Gastrocnemius medialis (tissue), 4 donors: ENCODE measurements at places on chromosomes 3 and 15.

GRCh38 chr15:101026656-101027272, 107.6 kb downstream of the LRRK1 start:
- DNase-seq: no peak

DNA sequence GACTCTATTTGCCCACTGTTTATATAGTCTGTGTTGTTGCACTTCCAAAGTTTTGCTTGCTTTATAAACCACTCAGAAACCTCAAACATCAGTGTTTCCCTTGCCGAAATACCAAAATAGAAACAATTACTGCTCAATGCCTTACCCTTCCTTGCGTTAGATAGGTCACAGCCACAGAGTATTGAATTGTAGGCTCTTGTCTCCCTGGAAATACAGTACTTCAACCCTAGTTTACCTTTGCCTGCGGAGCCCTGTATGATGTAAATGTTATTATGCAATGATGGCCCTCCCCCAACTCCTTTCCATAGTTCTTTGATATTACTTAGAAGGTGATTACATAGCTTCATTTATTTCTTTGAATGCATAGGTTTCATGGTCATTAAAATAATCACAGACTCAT, 44.2 kb downstream of the SOX2 start:
- no peak for DNase-seq

GRCh38 chr3:128497305-128498126, 4.5 kb upstream of the GATA2 start:
- no peak for DNase-seq

DNA sequence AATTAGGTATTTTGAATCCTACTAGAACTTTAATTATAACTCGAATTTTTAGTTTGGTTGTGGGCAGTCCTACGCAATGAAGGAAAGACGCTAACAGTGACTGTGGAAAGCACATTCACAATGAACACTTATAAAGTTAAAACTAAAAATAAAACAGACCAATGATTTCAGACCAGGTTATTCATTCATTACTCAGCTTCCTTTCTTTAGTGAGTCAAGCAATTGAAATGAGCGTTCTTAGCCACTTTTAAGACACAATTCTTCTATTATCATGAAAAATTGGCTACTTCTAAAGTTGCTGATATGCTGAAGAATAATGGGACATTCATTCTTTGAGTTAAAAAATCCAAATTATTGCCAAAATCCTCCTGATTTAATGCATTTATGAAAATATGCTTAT, 66.0 kb upstream of the CMSS1 start:
- no peak for DNase-seq

GRCh38 chr3:43907508-43907858, 216.7 kb downstream of the ABHD5 start:
- no peak for DNase-seq

DNA sequence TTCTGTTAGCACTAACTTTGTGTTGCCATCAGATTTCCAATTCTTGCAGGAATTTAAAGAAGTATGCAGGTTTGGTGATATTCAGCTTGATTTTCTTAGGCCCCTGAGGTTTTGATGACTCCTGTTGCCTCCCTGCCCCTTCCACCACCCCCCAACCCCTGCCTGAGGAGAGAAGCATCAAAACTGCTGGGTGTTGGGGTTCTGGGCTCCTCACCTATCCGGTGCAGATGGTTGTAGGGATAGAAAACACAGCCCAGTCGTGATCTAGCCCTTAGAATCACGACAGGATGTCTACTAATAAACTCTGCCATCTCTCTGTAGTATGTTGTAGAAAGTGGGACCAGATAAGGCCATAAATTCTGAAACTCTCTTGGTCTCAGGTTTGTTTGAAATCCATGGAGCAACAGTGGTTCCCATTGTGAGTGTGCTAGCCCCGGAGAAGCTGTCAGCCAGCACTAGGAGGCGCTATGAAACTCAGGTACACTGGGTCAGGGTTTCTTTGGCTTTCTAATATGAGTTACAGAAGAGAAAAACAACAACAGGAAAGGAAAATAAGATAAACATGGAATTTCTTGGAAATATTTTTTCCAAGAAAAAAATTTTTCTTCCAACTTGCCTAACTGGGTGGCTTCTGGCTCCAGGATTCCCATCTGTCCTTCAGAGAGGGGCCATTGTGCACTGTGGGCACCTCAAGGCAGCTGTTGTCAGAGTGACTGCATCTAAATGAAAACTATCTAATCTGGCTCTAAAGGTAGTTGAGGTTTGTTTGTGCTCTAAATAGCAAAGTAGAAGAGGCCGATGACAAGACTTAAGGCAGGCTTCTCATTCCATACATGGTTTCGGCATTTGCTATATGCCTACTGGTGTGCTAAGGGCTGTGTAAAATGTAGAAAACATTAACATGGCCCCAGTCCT, 8.7 kb downstream of the SRP14 start:
- DNase-seq: no peak

DNA sequence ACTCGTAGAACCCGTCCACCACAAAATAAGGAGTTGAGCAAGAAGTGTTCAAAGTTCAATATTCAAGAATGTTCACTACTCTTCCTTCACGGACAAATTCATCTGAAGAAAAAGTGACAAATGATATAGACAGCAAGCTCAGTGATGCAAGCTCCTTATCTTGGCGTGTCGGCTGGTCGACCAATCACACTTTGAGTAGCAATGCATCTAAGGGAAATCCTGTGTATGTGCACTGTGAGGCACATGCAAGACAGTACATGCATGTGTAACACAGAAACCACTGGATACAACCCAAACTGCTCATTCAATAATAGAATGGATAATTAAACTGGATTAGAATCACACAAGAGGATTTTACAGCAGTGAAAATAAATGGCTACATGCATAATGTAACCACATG, 64.4 kb upstream of the CSPG5 start:
- no peak for DNase-seq

- no peak for DNase-seq
Measured at GRCh38 chr3:41192885-41193284, 6.4 kb upstream of the CTNNB1 start.

- DNase-seq: no peak
Measured at GRCh38 chr3:168659015-168659414, 563.3 kb upstream of the GOLIM4 start.

- DNase-seq: no peak
Measured at GRCh38 chr3:95721938-95722337, 1092.5 kb upstream of the EPHA6 start.
